ENCODE measurements at places on chromosomes 6 and 20.

GRCh38 chr6:149201068-149201655 is 116.3 kb upstream of the TAB2 start:
- DNase-seq: no peak

- DNase-seq: no peak
Observed at GRCh38 chr6:53837865-53838769, 43.3 kb downstream of the LRRC1 start.

- no peak for DNase-seq
Observed at GRCh38 chr6:16630026-16630643, 131.1 kb downstream of the ATXN1 start.

DNA sequence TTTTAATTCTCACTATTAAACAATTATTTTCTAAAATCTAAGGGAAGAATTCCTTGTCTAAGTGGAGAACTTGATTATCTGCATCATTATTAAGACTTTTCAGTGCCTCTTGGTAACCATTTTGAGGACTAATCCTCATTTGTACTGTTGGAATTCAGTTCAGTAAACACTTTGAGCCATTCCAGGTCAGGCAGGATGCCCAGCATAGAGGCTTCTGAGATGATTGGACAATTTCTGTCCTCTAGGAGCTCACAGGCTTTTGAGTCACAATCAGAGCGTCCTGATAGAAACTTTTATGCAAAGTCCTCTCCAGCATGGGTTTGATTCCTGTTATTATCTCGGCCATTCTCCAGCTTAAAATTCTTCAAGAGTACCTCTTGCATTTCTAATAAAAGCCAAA is 1304.6 kb downstream of the EPHA7 start:
- no peak for DNase-seq

GRCh38 chr20:50713657-50714101 is 17.7 kb upstream of the PARD6B start:
- no peak for DNase-seq

DNA sequence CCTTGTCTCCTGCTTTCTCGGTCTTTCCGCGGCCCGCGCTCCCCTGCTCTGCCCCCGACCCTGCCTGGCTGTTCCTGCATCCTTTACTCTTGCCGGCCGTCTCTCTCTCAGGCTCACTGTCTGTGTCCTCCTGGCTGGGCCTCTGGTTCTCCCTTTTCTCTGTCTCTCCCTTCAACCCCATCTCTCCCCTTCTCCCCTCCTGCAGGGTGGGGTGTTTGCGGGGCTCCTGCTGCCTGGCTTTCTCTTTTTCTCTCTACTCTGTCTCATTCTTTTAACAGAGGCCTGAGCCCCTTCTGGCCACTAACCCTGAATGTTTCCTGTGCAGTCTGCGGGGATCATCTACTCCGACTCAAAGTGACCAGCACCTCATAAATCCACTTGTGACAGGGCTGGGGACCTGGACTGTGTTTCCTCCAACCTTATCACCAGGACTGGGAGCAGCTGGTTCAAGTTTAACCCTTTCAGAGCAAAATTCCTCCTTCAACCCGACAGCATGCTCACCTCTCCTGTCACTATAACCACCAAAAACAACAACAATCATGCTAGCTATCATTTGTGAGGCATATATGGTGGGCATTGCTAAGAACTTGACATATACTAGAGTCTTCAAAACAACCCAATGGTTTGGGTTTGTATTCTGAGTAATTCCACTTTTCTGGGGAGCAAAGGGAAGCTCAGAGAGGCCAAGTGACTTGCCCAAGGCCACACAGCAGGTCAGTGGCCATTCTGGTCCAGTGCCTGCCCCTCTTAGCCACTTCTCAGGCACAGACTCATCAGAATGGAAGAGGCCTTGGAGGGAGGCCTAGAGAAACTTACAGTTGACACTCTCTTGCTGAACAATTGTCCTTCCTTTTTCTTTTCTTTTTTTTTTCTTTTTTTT is 811 bp upstream of the RSPO4 start:
- DNase-seq: no peak

GRCh38 chr6:135576055-135576454 is 78.5 kb upstream of the AHI1 start:
- DNase-seq: peak; percentile 76

DNA sequence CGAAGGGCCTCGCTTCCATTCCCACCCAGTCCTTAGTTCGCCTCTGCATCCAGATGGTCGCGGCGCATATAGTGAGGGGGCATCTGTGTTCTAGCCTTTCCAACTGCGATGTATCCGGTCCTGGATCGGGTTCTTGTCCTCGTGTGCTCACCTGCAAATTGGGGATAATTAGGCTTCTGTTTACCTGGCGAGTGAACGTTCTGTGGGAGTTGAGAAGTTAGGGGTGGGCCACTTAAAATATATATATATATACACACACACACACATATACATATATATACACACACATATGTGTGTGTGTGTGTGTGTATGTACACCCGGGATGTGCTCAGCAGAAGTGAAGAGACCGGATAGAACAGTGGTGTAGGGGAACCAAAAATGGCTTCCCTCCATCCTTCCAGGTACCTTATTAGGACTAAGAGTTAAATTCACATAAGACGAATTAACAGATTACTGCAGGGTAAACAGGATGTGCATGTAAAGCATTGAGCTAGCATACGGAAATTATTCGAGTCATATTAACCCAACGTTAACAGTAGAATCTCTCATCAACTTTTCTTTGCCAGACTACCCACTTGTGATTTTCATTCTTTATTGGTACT is 537 bp downstream of the CSTF1 start:
- no peak for DNase-seq

- no peak for DNase-seq
Observed at GRCh38 chr6:17149571-17149970, 47.7 kb downstream of the STMND1 start.

GRCh38 chr20:2387180-2387577 is 6.5 kb downstream of the TGM6 start:
- DNase-seq: no peak

DNA sequence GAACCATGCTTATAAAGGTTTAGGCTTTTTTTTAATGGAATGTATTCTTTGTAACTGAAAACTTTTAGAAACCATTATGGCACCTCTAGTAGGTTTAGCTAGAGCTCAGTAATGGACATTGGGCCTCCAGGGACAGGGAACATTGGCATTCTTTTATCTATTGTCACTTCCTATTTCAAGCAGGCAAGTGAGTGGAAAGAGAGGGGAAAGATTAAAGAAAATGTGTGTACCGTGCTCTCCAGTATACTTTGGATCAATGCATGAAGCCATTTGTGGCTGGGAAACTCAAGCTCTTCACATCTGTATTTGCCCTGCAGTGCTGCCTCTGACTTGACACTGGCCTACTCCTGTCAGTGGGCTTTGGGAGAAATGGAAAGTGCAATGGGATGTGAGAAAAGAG is 18.6 kb downstream of the RBM24 start:
- DNase-seq: no peak

- no peak for DNase-seq
Observed at GRCh38 chr6:82245376-82245775, 2.2 kb downstream of the IBTK start.

DNA sequence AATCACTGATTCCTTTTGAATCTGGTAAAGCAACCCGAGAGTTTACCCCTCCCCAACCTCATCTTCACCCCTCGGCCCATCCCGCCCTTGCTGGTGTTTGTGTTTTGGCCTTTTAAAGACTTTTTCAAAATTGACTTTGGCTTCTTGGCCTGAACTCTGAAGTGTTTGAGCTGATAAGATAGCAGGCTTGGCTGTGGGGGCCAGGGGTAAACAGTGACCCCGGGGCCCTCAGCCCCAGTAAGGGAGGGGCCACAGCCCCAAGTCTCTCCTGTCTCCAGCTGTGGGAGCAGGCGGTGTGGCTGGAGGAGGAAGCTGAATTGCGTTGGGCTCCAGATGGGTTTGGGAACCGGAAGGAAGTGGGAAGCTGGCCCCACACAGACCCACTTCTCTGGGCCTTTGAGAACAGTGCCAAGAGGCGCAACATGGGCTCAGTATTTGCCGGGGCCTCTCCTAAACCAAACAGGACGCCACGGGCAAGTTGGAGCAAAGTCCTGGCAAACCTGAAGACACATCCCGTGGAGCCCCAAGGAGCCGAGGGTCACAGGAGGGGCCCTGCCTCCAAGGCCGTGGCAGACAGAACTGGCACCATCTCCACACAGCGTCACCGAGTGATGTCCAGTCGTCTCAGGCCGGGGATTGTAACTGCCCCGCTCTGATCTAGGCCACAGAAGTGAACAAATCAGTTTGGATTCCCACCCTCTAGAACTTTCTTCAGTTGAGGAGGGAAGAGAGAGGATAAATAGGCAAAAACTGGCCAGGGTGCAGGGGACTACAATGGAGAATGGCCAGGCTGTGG is 54.3 kb upstream of the PTPN1 start:
- no peak for DNase-seq

GRCh38 chr6:13375360-13375878 is 47.1 kb upstream of the TBC1D7 start:
- no peak for DNase-seq

- DNase-seq: no peak
Observed at GRCh38 chr6:53244399-53244931, 95.8 kb upstream of the GCM1 start.

GRCh38 chr20:7415427-7415826 is 524.8 kb downstream of the HAO1 start:
- no peak for DNase-seq

- no peak for DNase-seq
Observed at GRCh38 chr6:111997078-111997852, 56.6 kb upstream of the CCN6 start.

GRCh38 chr20:53677447-53678314 is 84.0 kb upstream of the ZNF217 start:
- no peak for DNase-seq
